Gastrocnemius medialis (tissue), 4 donors: ENCODE measurements at places on chromosomes 3 and 15. TPM values are rescaled to one million over a fixed set of nuclear protein-coding genes. Genes with fewer than 3 reads are reported as not detected.
A peak's percentile ranks its signal among the peaks of the same experiment; 100 is the strongest.

EFCAB12 gene
- total RNA-seq: not detected

- no peak for DNase-seq
- no peak overlapping the region for H3K4me3 ChIP-seq
- no peaks in the 10 kb centered on the region for H3K4me1 ChIP-seq
- no peak overlapping the region for H3K27ac ChIP-seq
Measured at GRCh38 chr3:18127859-18128681, 297.1 kb downstream of the SATB1 start.

GRCh38 chr3:42094691-42095391 is 3.7 kb downstream of the TRAK1 start:
- peaks cover 67% of the 10 kb centered on the region for H3K4me1 ChIP-seq
- H3K27ac ChIP-seq: peak overlapping the region; percentile 77
- DNase-seq: no peak
- no peak overlapping the region for H3K4me3 ChIP-seq

DNA sequence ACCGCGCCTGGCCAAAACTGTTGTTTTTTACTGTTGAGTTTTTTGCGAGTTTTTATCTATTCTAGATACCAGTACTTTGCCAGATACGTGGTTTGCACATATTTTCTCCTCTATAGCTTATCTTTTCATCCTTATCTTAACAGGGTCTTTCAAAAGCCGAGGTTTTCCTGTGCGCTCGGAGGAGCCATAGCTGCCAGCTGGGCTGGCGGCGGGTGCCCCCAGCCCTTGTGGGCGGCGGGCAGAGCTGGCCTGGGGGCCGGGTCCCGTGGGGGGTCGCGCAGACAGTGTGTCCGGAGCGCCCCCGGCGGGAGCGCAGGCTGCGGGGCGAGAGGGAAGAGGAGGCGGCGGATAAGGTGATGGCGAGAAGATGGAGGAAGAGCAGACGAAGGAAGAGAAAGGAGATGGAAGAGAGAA is 11.1 kb upstream of the EIF4A2 start:
- H3K4me1 ChIP-seq: no peaks in the 10 kb centered on the region
- H3K4me3 ChIP-seq: peak overlapping the region; percentile 48
- no peak for DNase-seq
- no peaks in the 10 kb centered on the region for H3K36me3 ChIP-seq
- H3K27ac ChIP-seq: no peak overlapping the region
- no peaks in the 10 kb centered on the region for H3K27me3 ChIP-seq

- H3K27me3 ChIP-seq: no peaks in the 10 kb centered on the region
- peak overlapping the region; percentile 100 for H3K27ac ChIP-seq
- peaks cover 41% of the 10 kb centered on the region for H3K4me1 ChIP-seq
- peak; percentile 32 for DNase-seq
- peaks cover 14% of the 10 kb centered on the region for H3K36me3 ChIP-seq
Measured at GRCh38 chr3:48466386-48467109, 20.0 kb downstream of the ATRIP start.

PTX3 gene
- 9.1 TPM for total RNA-seq

DYNLT2B gene
- not detected for total RNA-seq

DNA sequence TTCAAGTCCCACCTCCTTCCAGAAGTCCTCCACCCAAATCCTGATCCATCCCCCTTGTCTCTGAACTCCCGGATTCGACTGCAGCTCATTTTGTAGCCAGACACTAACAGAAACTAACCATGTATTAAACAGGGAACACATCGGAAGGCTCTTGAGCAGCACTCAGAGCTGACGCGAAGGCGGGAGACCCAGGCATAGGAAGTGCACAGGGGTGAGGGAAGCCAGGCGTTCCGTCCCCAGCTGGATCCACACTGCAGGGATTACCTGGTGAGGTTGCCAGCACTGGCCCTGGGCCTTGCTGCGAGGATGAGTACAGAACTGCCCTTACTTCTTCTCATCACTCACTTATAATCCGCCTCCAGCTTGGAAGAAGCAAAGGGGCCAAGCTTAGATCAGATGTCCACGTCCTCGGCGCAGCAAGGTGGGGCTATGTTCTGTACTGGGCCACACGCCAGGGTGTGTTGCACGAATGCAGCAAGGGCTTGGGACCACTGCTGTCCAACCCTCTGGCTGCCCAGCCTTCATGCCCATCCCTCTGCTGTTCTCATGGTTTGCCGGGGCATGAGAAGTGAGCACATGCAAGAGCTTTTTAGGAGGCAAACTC is 124.2 kb upstream of the SMAD3 start:
- H3K27ac ChIP-seq: no peak overlapping the region
- H3K4me1 ChIP-seq: no peaks in the 10 kb centered on the region
- no peak overlapping the region for H3K4me3 ChIP-seq
- peaks cover 3% of the 10 kb centered on the region for H3K27me3 ChIP-seq
- no peaks in the 10 kb centered on the region for H3K36me3 ChIP-seq
- no peak for DNase-seq

- H3K27ac ChIP-seq: no peak overlapping the region
- no peak overlapping the region for H3K4me3 ChIP-seq
- no peaks in the 10 kb centered on the region for H3K36me3 ChIP-seq
- no peaks in the 10 kb centered on the region for H3K27me3 ChIP-seq
- DNase-seq: no peak
Measured at GRCh38 chr3:173734473-173734872, 336.9 kb downstream of the NLGN1 start.

GRCh38 chr3:12081826-12082225 is 76.9 kb downstream of the TIMP4 start:
- no peak overlapping the region for H3K27ac ChIP-seq
- no peak for DNase-seq
- H3K4me1 ChIP-seq: no peaks in the 10 kb centered on the region

C3orf22 gene
- not detected for total RNA-seq

GRCh38 chr15:42130246-42130986 is 26.0 kb downstream of the PLA2G4F start:
- no peak overlapping the region for H3K27ac ChIP-seq
- H3K27me3 ChIP-seq: no peaks in the 10 kb centered on the region
- H3K36me3 ChIP-seq: no peaks in the 10 kb centered on the region
- no peak for DNase-seq
- H3K4me3 ChIP-seq: no peak overlapping the region

- peaks cover 10% of the 10 kb centered on the region for H3K4me1 ChIP-seq
- H3K27ac ChIP-seq: no peak overlapping the region
- no peak for DNase-seq
- no peak overlapping the region for H3K4me3 ChIP-seq
- H3K27me3 ChIP-seq: no peaks in the 10 kb centered on the region
Measured at GRCh38 chr3:195263193-195263924, 7.6 kb downstream of the XXYLT1 start.

DNA sequence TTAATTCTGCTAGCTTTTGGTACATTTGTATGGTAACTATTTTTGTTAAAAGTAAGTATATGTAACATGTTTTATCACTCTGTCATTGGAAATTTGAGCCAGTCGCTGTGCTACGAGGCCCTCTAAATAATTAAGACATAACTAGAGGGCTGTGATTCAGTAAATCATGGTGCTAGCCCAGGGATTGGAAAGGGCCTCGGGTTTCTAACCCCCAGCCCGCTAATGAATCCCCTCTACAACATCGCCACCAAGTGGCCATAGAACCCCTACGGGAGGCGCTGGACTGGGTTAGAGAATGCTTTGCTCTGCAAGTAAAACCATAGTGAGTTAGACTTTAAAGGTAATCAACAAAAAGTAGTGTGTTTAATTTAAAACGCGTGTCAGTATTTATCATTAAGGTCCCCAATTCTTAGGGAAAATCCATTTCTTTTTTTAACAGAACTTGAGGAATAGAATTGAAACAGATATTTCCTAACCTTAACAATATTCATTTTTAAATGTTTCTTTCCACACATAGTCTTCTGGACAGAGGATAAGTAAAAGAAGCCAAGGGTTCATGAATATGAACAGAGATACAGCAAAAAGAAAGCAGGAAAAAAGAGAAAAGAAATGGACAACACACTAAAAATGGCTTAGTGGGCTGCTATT is 744.7 kb downstream of the EPHA3 start:
- DNase-seq: no peak
- H3K27ac ChIP-seq: no peak overlapping the region
- no peak overlapping the region for H3K4me3 ChIP-seq
- H3K4me1 ChIP-seq: no peaks in the 10 kb centered on the region
- no peaks in the 10 kb centered on the region for H3K36me3 ChIP-seq

SLCO2A1 gene
- total RNA-seq: 2.4 TPM

AP3B2 gene
- 0.32 TPM for total RNA-seq

GRCh38 chr3:174198199-174198598 is 660.9 kb upstream of the NAALADL2 start:
- DNase-seq: no peak
- no peaks in the 10 kb centered on the region for H3K4me1 ChIP-seq
- H3K36me3 ChIP-seq: no peaks in the 10 kb centered on the region
- no peak overlapping the region for H3K27ac ChIP-seq
- no peaks in the 10 kb centered on the region for H3K27me3 ChIP-seq

DNA sequence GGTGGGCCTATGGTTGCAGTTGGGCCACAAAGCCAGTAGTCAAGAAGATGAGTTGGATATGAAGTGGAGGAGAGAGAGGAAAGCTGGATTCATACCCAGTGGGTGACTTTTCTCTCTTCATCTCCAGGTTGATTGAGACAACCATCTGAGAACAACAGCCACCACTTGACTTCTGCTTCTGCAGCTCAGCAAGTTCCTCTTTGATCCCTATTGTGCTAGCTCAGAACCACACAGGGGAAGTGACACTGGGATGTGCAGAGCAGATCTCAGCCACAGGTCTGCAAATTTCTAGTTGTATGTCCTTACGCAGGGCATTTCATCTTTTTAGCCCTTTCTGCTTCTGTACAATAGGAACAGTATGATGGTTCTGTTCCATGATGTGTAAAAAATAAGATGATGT is 459.2 kb upstream of the ARRDC4 start:
- no peak overlapping the region for H3K27ac ChIP-seq
- H3K4me1 ChIP-seq: no peaks in the 10 kb centered on the region
- H3K36me3 ChIP-seq: no peaks in the 10 kb centered on the region
- no peak for DNase-seq

GRCh38 chr3:112293368-112294321 is at the start of gene SLC9C1:
Gene SLC9C1, minus strand, starts transcription at chr3:112294216. Its CDS starts 7,425 bp downstream, at chr3:112286791.
- H3K4me3 ChIP-seq: peak within 1 kb of the TSS; percentile 49
- no peaks in the 10 kb centered on the region for H3K36me3 ChIP-seq
- peaks cover 3% of the 10 kb centered on the region for H3K4me1 ChIP-seq

DNA sequence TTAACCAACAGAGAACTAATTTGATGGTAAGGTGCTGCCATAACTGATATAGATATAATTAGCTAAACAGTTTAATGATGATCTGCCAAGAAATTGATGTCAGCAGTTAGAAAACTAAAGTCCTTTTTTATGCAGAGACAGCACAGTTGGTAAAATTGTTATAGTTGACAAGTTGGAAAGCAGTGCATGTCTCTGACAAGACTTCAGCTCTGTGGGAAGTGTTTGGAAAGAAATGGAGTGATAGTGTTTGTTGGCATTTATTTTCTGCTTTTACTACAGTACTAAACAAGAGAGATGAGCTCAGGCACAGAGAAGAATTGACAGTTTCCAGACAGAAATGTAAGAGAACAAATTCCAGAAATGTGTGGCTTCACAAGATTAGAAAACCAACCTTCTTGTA is 523.5 kb upstream of the BCHE start:
- no peak for DNase-seq
- no peaks in the 10 kb centered on the region for H3K27me3 ChIP-seq
- no peaks in the 10 kb centered on the region for H3K4me1 ChIP-seq
- no peaks in the 10 kb centered on the region for H3K36me3 ChIP-seq

- peaks cover 8% of the 10 kb centered on the region for H3K4me1 ChIP-seq
- H3K27me3 ChIP-seq: peaks cover 24% of the 10 kb centered on the region
Measured at GRCh38 chr3:192514754-192515663, 212.3 kb downstream of the FGF12 start.

- no peaks in the 10 kb centered on the region for H3K27me3 ChIP-seq
- no peaks in the 10 kb centered on the region for H3K36me3 ChIP-seq
- DNase-seq: no peak
- H3K4me3 ChIP-seq: no peak overlapping the region
Measured at GRCh38 chr3:169085827-169086226, 577.7 kb downstream of the MECOM start.

DNA sequence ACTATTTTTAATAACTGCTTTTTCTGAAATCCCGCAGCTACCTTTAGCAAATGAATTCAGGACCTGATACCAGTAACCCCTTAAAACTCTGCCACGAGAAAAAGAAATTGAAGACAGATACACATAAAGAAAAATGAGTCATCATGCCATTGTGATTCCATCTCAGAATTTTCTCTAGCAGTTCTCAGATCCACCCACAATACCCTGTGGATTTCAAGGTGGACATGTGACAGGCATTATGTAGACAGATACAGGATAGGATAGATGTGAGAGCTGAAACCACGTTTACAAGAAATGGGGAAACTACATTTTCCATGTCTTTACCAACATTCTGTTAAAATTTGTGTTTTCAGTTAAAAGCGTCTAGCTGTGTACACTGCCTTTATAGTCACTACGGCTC is 291.9 kb upstream of the NR2F2 start:
- H3K27ac ChIP-seq: no peak overlapping the region
- no peaks in the 10 kb centered on the region for H3K27me3 ChIP-seq
- peaks cover 7% of the 10 kb centered on the region for H3K4me1 ChIP-seq
- H3K36me3 ChIP-seq: no peaks in the 10 kb centered on the region

GRCh38 chr3:58266577-58266976 is 29.0 kb downstream of the ABHD6 start:
- H3K36me3 ChIP-seq: no peaks in the 10 kb centered on the region
- no peaks in the 10 kb centered on the region for H3K27me3 ChIP-seq
- H3K4me1 ChIP-seq: no peaks in the 10 kb centered on the region
- no peak overlapping the region for H3K27ac ChIP-seq
